ENCODE measurements at places on chromosomes 3 and 15. TPM values are rescaled to one million over a fixed set of nuclear protein-coding genes. Genes with fewer than 3 reads are reported as not detected.

DNA sequence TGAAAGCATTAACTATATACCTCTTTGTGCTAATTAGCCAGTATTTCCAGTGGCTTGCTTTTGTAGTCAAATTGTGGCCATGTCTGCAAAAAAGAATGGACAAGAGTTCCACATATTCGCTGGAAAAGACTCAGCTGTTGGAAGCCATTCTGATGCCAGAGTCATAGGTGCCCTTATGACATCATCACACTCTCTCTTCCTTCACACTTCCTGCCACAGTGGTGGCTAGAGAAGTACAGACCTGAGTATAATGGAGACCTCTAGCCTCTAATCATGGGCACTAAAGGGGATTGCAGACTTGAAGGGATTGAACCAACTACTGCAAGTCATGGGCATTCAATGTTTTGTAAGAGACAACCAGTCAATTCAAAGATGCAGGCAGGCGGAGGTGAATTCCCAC lies 38.3 kb upstream of the IQCF6 start:
- no peaks in the 10 kb centered on the region for H3K27me3 ChIP-seq
- no peak overlapping the region for H3K27ac ChIP-seq
- DNase-seq = no peak
- H3K4me3 ChIP-seq = no peak overlapping the region
- no peaks in the 10 kb centered on the region for H3K36me3 ChIP-seq

GRCh38 chr3:12121466-12121865 lies 37.2 kb downstream of the TIMP4 start:
- no peak overlapping the region for H3K27ac ChIP-seq
- DNase-seq = no peak
- no peaks in the 10 kb centered on the region for H3K4me1 ChIP-seq
- H3K4me3 ChIP-seq = no peak overlapping the region
- H3K36me3 ChIP-seq = no peaks in the 10 kb centered on the region
- H3K27me3 ChIP-seq = no peaks in the 10 kb centered on the region

GRCh38 chr15:81962482-81962881 lies 83.3 kb downstream of the MEX3B start:
- no peaks in the 10 kb centered on the region for H3K36me3 ChIP-seq
- H3K27me3 ChIP-seq = no peaks in the 10 kb centered on the region
- no peak overlapping the region for H3K4me3 ChIP-seq
- no peak overlapping the region for H3K27ac ChIP-seq

DNA sequence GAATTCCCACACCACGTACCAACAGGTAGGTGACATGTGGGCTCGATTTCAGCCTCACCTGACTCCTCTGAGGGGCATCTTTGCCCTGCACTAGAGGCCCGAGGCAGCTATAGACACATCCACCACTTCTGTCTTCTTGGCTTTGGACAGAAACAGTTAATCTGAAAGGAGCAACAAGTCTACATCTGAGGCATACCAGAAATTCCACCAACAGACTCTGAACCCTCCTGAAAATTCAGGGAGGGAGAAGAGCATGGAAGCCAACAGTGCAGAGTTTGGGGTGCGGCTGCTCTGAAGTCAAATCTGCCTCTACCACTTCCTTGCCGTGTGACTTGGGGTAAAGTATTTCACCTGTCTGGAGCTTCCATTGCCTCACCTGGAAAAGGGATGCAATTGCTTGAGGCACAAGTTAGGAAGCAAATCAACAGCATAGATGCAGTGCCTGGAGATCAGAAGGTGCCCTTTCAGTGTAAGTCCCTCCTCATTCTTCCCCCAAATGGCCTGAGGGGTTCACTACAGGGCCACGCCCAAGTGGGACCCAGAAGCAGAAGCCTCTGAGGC lies 119.8 kb downstream of the SHQ1 start:
- DNase-seq = no peak
- no peaks in the 10 kb centered on the region for H3K36me3 ChIP-seq
- no peaks in the 10 kb centered on the region for H3K27me3 ChIP-seq
- H3K4me3 ChIP-seq = no peak overlapping the region
- no peak overlapping the region for H3K27ac ChIP-seq

DNA sequence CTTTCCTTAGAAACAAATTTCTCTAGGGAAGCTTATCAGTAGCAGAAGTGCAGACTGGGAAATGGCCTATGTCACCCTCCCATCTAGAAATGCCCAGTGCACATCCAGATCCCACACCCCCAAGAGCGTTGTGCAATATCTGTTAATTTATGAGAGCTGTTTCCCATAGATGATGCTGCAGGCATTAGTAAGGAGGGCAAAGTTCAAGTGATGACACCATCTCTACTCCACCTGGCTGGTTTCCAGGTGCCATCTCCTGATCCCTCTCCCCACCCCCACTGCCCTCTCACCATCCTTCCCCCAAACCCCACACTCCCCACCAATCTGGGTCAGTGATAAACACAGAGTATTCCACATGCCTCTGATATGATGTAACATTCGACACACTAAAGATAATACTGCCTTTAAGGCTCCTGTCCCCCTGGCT lies 39.4 kb downstream of the AGTR1 start:
- H3K4me1 ChIP-seq = no peaks in the 10 kb centered on the region
- DNase-seq = no peak
- H3K36me3 ChIP-seq = no peaks in the 10 kb centered on the region
- no peak overlapping the region for H3K27ac ChIP-seq
- H3K27me3 ChIP-seq = no peaks in the 10 kb centered on the region
- H3K4me3 ChIP-seq = no peak overlapping the region

- no peaks in the 10 kb centered on the region for H3K27me3 ChIP-seq
- H3K27ac ChIP-seq = no peak overlapping the region
- no peak for DNase-seq
These were observed 3.8 kb upstream of the GABRR3 start for GRCh38 chr3:98038876-98039275.

- H3K4me3 ChIP-seq = no peak overlapping the region
- H3K4me1 ChIP-seq = no peaks in the 10 kb centered on the region
- no peak overlapping the region for H3K27ac ChIP-seq
These were observed 230.5 kb downstream of the UNC13C start for GRCh38 chr15:54208786-54209185.

The THRB gene
- 40.3 TPM for total RNA-seq

The SAXO2 gene
- total RNA-seq = not detected

The SPTSSB gene
- not detected for total RNA-seq

The LCTL gene
- not detected for total RNA-seq
